ENCODE measurements at places on chromosomes 1 and 21.

DNA sequence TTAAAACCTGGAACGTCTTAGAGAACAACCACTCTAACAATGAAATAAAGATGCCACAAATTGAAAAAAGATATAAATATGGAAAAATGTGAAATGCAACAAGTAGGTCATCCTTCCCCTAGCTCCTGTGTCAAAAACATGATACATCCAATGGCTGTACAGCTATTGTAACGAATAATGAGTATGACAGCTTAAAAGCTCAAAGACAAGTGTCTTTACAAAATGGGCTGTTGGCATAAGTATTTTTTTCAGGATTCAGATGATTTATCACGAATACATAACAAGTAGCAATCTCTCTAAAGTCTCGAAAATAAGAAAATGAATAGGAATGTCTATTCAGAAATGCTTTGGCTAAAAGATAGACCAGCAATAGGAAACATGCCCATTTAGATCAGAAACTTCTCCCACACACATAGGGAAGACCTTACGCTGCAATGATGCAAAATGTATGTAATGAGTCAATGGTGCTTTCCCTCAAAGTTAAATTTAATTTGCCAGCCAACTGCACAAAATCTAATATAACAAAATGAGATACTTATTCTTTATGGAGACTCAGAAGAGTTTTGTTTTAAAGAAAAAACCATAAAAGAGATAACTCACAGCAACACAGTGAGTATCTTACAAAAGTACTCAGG lies 8.3 kb downstream of the TGFBR3 start:
- DNase-seq = no peak

GRCh38 chr1:162230517-162230916 lies 146.1 kb downstream of the SPATA46 start:
- DNase-seq = no peak

DNA sequence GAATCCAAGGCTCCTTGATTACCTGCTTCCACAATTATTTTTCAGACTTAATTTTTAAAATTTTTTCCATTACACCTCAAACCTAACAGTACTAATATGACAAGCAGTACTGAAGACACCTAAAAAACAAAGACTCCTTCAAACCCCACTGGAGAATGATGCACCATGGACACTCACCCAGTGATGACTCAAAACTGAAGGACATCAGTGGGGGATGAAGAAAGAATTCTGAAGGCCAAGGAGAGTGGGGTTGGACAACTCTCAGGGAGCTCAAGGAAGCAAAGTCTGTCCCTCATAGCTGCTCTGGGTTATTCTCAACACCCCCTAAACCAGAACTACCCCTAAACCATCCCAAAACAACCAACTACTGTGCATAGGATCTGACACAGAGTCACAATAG lies 2.4 kb upstream of the ARHGAP29 start:
- DNase-seq = no peak

DNA sequence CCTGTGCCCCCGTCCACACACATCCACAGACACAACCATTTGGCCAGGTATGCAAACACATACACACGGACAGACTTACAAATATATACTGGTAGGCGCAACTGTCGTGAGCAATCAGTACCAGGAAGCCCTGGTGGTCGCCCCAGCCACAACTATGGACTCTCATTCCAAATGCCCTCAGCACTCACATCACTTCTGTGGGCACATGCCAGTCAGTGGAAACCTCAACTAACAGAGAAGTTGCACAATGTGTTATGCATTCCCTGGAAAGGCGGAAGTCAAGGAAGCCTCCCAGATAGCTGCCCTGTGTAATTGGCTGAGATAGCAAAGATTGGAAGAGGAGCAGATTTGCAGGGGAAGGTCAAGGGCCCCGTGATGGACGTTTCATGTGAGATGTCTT lies 1.4 kb upstream of the HEYL start:
- no peak for DNase-seq

DNA sequence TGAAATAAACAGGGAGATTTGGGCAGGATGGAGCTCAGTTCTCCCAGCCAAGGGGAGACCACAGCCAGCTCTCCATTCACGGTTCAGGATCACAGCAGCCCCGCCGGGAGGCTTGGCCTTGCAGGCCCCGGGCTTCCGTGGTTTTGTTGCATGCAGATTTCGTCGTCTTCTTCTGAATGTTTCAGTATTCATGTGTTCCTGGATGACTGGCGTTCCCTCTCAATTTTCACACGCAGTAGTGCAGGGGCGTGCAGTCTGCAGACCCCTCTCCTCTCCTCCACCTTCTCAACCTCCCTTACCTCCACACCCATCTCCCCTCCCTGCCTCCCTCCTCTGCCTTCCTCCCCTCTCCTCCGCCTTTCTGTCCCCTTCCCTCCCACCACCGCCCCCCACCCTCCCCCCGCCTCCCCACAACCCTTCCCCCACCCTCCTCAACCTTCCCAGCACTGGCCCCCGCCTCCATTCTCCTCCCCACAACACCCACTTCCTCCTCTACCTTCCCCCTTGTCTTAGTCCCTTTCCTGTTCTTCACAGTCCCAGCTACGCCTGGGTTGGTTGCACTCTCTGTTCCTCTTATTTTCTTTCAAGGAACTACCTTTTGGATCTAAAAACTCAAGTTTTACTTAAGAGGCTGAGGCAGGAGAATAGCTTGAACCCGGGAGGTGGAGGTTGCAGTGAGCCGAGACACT lies 8.4 kb upstream of the SLC19A1 start:
- DNase-seq = no peak

- DNase-seq = no peak
These were observed 6.4 kb downstream of the ITGB2 start for GRCh38 chr21:44914176-44914874.

DNA sequence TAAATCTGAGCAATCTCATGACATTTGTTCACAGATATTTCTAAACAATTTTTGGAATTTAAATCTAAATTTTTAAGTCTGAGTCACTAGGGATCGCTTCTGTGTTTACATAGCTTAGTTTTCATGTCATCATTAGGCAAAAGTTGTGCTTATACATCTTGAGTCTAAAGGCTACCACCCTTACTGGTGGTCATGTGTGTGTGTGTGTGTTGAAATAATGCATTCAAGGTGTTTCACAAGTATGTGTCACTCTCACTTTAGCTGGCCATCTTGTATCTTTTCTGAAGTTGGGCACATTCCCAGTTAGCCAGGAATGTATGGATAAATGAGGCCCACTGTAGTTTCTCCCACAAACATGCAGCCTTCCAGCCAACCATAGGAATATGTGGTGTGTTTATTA lies 1162.5 kb upstream of the PRMT6 start:
- DNase-seq = no peak

DNA sequence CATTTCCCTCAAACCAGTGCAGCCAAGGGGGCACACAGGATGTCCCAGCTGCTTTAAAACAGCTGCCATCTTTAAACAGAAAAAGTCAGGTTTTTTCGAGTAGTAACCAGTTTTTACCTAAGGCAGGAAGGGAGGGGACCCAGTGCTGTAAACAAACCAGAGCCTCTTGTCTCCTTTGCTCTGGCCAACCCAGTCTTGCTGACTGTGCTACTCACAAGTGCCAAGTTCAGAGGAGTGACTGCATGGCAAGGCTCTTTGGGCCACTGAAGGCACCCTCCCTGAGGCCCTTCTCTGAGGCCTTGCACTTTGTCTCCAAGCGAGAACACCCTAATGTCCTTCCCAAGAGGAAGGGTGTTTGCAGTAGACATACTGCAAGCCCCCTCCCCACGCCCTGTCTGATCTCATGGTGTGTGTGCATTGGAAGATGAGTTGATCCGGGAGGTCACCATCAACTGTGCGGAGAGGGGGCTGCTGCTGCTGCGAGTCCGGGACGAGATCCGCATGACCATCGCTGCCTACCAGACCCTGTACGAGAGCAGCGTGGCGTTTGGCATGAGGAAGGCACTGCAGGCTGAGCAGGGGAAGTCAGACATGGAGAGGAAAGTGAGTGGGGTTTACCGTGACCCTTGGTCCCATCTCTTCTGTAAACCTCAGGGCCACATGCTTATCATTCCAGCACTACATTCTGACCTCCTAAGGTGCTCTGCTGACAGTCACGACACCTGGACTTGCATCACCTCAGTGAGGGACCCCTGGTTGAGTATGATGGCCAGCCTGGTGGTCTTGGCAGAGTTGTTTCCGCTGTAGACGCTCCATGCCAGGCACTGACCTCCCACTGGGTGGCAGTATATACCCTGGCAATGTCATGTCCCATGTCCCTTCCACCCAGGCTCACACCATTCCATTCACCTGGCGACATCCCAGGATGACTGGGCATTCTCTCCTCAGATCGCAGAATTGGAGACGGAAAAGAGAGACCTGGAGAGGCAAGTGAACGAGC lies 4.7 kb downstream of the DNALI1 start:
- DNase-seq = no peak

- DNase-seq = no peak
These were observed 83.9 kb downstream of the ST6GALNAC5 start for GRCh38 chr1:76951153-76951552.

DNA sequence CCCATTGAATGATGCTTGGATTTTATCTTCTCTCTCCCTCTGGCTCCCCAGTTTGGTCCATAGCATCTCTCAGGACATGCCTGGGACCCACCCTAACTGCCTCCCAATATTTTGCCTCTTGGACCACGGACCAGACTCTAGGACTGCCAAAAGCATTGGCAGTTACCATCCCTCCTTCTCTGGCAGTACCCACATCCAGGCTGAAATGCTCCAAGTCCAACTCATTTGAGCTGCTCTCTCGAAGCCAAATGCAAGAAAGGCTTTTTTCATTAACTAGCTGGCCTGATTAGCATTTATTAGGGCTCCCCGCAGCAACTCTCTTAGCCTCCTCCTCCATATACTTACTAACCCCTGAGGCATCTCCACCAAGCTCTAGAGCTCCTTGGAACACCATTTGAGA lies 140.0 kb upstream of the GRIK3 start:
- DNase-seq = no peak

- DNase-seq = no peak
These were observed 4.8 kb downstream of the FTCD start for GRCh38 chr21:46150491-46151121.

GRCh38 chr1:53127546-53127945 lies 14.9 kb downstream of the SLC1A7 start:
- no peak for DNase-seq

DNA sequence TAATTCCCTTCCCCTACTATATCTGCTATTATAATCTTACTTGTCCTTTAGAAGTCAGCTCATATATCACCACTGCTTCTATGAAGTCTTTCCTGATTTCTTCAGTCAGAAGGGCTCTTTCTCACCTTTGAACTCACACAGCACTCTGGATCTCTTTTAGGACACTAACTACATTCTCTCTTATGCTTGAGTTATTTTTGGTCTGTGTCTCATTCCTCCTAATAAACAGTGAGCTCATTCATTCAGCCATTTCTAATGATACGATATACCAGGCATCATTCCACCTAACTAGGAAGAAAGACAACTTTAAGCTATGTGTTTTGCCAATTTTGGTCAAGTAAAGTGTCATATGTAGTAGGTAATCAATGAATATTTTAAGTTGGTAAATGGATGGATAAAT lies 1.2 kb upstream of the STYXL2 start:
- DNase-seq = no peak

GRCh38 chr1:53735681-53736080 lies 3.3 kb downstream of the GLIS1 start:
- no peak for DNase-seq

DNA sequence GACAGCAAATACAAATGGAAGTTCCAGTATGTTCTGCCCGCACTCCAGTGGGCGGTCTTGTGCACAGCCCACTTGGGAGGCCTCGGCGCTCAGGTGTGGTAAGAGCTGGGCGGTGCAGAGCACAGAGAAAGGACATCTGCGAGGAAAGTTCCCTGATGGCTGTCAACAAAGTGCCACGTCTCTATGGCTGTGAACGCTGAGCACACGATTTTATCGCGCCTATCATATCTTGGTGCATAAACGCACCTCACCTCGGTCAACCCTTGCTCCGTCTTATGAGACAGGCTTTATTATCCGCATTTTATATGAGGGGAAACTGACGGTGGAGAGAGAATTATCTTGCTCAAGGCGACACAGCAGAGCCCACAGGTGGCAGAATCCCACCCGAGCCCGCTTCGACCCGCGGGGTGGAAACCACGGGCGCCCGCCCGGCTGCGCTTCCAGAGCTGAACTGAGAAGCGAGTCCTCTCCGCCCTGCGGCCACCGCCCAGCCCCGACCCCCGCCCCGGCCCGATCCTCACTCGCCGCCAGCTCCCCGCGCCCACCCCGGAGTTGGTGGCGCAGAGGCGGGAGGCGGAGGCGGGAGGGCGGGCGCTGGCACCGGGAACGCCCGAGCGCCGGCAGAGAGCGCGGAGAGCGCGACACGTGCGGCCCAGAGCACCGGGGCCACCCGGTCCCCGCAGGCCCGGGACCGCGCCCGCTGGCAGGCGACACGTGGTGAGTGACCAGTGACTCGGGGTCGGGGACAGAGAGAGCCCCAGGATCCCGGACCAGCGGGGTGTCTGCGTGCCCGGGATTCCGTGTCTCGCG lies at the start of gene IL12RB2:
TSS of gene IL12RB2 (plus strand) at position 623 of the 810 bp plus-strand sequence. CDS start 12,496 bp downstream, outside the sequence.
- peak; percentile 3 for DNase-seq

DNA sequence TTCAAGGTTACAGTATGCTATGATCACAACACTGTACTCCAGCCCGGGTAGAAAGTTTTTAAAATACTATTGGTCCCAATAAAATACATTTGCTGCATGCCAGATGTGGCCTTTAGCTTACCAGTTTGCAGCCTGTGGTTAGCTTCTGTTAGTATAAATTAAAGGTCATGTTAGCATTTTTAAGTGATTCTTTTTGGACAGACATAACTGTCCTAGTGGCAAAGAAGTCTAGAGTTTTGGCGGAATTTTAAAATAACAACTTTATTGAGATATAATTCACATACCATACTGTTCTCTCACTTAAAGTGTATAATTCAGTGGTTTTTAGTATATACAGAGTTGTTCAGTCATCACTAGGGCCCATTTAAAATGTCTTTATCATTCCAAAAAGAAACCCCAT lies 24.3 kb upstream of the TMEM39B start:
- DNase-seq = no peak

- peak; percentile 86 for DNase-seq
These were observed 1638.3 kb downstream of the MRPL39 start for GRCh38 chr21:23968722-23969647.

- no peak for DNase-seq
These were observed 13.8 kb downstream of the CDCP2 start for GRCh38 chr1:54138994-54139393.

GRCh38 chr1:111672331-111672730 lies 52.7 kb downstream of the RAP1A start:
- no peak for DNase-seq
